ENCODE measurements at places on chromosomes 5 and 9.

DNA sequence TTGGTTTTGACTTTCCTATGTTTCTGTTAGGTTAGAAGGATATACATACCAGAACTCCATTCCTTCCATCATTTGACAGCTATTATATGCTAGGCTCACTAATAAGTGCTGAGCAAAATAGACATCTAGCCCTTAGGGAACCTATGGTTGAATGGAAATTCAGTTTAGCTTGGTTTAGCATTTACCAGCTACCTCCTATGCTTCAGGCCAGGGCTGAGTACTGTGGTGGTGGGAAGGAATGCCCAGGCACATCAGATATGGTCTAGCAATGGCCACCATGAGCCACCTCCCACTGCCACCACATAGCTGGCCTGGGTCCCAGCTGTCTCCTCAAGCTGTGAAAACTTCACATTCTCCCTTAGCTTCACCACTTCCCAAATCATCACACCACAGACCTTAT is 89.4 kb downstream of the SPOCK1 start:
- DNase-seq: no peak

- no peak for DNase-seq
These were observed 207.0 kb upstream of the ACO1 start for GRCh38 chr9:32177396-32177795.

- DNase-seq: no peak
These were observed 200.9 kb downstream of the GDNF start for GRCh38 chr5:37638897-37639296.

- DNase-seq: no peak
These were observed 15.8 kb upstream of the LCP2 start for GRCh38 chr5:170313344-170313743.

DNA sequence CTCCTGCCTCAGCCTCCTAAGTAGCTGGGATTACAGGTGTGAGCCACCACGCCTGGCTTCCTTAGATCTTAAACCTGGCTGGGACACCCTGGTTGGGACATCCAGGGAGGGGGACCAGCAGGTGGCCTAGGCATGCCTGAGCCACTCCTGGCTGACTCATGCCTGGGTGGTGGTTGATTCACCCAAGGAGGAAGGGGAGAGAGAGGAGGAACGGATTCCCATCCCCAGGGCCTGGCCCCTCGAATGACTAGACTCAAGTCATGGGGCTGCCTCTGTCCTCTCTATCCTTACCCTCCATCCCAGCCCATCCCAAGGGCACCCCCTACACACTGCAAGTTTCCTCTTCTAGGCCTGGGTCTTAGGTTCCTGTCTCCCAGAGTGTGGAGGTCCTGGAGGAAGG is 12.7 kb downstream of the EEIG1 start:
- DNase-seq: no peak

DNA sequence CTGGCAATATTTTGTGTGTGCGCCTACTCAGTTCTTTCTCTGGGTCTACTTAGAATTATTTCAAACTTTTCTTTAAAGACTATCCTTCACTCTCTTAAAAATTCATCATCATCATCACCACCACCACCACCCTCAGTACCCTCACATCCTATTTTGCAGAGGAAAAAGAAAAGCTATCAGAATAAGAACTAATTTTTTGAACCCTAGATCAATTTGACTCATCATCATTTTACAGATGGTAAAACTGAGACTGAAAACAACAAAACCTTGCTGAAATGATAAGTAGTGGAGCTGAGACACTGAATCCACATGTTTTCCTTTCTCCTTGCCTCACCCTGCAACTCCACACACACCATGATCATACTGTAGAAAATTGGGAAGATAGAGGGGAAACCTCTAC is 119.3 kb downstream of the SSBP2 start:
- no peak for DNase-seq

- peak; percentile 42 for DNase-seq
These were observed at the start of gene MARVELD2 for GRCh38 chr5:69414885-69415583. Gene MARVELD2, plus strand, starts transcription at chr5:69415116. Its CDS starts 4,270 bp downstream, at chr5:69419386.

DNA sequence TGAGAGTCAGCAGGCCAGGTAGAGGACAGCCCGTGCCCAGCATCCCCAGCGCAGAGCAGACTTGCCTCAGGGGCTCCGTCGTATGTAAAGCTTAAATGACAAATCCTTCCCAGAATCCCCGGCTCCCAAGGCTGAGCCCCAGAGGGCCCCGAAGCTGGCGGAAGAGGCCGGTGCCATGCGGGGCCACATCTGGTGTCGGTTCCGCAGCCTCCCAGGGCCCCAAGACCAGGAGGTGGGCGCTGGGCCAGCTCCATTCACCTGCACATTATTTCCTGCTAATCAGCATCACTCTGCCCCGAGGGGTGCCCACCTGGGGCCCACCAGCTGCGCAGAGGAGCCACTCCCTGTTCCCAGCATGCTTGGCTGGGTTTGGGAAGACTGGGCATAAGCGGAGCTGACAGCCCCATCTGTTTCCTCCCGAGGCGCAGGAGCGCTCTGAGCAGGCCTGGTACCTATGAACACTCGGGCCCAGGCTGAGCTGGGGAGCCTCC is 124.0 kb upstream of the PPP1R26 start:
- DNase-seq: no peak

GRCh38 chr5:175305251-175305650 is 138.7 kb downstream of the DRD1 start:
- DNase-seq: no peak

GRCh38 chr5:91315701-91316100 is 67.4 kb downstream of the ARRDC3 start:
- DNase-seq: no peak

All from dorsolateral prefrontal cortex (tissue), 122 donors.